Karpas-422 (cell line): ENCODE measurements at places on chromosomes 5 and 9. TPM values are rescaled to one million over a fixed set of nuclear protein-coding genes. Genes with fewer than 3 reads are reported as not detected.

Gene EGFL7
- not detected in 2 replicates for total RNA-seq

Gene MSMP
- total RNA-seq, result 1.1 and 4.2 TPM in 2 replicates

Gene SLC6A18
- not detected in 2 replicates for total RNA-seq

Gene IFNA13
- not detected in 2 replicates for total RNA-seq

GRCh38 chr5:10499066-10499465 is 57.4 kb downstream of the ROPN1L start:
- DNase-seq, result no peak

DNA sequence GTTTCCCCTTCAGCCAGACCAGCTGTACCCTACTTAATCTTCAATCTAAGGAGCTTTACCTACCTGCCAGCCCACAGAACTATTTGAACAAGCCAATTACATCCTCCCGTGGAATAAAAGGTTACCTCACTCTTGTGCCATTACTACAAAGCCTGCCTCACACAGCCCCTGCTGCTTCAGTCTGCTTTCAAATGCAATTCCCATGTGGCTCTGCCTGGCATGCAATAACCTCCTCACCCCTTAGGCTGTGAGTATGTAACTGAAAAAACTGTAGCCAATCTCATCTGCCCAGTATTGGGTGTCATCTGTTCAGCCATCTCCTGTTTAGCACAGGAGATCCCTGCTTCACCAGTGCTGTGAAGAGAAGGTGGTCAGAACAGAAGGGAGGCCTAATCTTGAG is 6.1 kb upstream of the GCNT1 start:
- no peak for DNase-seq

DNA sequence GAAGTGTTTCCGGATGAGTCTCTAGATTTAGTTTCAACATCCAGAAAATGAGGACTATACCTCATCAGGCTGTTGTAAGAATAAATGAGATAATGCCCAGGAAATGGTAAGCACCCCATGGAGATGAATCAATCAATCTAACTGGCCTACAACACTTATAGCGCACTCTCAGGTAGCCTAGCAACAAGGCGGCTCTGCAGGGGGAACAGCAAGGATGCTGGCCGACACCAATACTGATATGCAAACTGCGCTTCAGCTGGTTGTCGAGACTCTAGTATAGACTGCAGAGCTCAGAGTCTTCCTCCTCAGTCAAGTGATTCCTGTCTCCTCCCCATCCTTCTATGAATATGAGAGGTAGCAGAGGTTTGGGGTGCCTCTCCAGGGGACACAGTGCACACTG is 218.8 kb upstream of the WWC1 start:
- no peak for DNase-seq

Gene C1QTNF3
- 12.9 and 20.5 TPM in 2 replicates for total RNA-seq

DNA sequence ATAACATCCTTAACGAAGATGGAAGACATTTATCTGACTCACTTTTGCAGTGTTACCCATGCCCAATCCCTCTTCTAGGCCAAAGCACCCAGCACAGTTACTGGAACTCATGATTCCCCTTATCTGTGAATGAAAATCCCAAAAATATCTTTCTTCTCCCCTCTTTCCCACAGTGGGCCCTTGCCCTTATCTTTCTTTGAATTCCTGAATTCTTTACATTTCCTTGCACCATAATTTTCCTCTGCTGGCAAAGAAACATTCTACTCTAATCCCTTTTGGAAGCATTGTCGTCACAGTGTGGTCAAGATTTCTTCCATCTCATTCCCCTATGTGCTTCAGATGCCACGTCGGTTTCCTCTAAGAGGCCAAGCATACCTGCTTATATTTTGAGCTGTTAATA is 135.9 kb upstream of the LIFR start:
- DNase-seq, result no peak

Gene PRSS3
- 0.40 TPM in 1 of 2 replicates, not detected in the other for total RNA-seq

GRCh38 chr5:38576961-38577684 is 20.7 kb upstream of the LIFR start:
- no peak for DNase-seq

DNA sequence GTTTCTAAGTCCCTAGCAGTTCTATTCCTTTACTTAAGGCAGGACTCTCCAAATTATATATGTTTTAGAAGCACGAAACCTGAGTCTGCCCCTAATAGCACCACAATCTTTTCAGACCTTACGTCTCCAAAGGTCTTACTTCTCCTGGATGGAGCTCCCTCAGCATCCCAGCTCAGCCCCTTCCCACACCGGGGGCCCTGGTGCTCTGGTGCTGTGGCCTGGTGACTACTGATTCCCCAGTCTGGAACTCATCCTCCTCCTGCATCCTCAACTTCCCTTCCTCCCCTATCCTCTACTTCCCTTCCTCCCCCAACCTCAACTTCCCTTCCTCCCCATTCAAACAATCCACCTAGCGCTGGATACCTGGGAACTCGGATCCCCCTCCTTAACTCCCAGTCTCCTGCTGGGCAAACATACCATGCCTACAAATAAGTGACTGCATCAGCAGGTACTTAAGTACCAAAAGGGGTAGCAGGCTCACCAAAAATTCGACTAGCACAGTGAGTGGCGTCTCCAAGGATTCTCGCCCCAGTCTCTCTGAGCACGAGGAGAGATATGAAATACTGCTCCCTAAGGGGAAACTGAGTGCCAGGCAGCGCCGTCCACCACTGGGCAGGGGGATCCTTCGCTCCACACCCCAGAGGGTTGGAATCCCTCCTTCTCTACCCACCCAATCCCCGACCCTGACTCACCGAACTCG is 831 bp downstream of the IGFBPL1 start:
- DNase-seq, result no peak

DNA sequence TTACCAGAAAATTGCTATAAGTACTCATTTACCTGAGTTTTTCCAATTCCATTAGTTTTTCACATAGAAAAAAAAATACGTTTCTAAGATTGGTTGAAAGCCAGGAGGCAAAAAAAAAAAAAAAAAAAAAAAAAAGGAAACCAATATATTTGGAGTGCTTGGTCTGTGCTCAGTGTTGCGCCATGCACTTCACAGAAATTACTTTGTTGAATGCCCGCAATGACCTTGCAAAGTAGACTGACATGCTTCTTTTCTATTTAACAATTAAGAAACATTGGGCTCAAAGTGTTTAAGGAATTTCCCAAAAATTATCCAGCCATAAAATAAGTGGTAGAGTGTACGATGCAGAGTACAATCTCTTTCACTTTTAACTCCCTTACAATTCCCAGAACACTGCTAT is 65.2 kb upstream of the PAPPA start:
- no peak for DNase-seq

DNA sequence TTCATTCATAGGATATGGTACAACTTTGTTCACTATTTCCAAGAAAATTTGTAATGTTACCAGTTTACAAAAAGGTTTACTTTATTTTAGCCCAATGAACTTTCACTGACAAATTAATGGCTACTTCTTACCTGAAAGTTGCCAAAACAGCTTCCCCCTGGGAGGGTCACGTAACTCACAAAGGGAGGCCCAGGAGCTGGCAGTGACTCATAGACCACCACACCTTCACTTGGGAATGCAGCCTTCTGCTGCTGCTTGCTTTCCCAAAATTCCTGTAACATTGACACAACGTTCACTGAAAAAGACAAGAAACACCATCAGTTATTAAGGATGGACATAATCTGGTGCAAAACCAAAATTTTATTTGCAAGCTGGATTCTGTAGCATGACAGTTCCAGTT is 18.1 kb downstream of the LIX1 start:
- DNase-seq, result no peak

DNA sequence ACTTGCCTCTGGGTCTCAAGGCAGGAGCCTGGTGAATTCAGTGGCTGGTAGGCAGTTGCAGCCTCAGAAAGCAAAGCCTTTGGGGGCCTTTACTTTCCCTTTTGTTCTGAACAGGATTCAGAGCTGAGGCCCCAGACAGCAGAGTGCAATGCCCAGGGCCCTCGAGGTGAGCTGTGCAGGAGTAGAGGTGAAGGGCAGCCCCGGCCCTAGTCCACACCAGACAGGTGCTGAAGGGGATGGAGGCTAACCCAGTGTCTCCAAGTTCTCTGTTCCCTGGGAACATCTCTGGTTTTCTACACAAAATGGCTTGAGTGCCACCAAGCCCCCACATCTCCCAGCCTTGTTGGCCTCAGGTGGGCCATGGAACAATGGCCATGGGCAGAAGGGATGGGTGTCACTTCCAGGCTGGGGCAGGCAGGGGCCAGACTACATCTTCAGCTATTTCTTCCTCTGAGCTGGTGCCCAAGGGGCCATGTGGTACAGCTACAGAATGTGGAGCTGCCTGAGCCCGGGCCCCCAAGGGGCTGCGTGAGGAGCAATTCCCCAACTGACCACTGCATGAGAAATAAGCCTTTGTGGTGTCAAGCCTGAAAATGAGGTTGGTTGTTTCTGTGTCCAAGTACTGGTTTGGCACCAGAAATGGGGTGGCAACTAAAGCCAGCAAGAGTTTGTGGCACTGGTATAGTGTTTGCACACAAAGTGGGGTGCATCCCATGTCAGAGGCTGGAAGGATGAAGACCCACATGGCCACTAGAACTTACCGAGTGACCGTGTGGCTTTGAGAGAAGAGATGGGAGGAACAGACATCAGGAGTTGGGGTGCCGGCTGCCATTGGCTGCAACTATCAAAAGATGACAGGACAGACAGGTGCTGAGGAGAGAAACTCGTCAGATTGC is 57.8 kb downstream of the BARX1 start:
- no peak for DNase-seq

DNA sequence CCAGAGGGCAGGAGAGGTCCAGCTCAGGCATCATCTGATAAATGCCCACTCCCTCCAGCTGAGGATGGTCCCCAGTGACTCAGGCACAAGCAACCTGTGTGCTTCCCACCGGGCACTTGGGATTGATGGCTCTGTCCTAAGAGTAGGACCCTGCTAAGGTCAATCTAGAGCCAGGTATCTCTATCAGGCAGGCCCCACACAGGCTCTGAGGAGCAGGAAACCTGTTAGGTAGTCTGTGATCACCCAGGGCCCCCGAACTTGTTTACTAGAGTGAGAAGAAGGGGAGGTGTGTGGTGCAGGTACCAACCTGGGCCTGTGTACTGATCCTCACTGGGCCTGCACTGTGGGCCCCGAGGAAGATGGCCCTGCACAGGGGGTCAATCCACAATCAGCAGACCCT is 119.6 kb upstream of the FSTL4 start:
- no peak for DNase-seq

GRCh38 chr9:89548071-89548638 is 50.2 kb upstream of the SEMA4D start:
- DNase-seq, result no peak
